ENCODE measurements at places on chromosomes 3 and 15. TPM values are rescaled to one million over a fixed set of nuclear protein-coding genes. Genes with fewer than 3 reads are reported as not detected.

Gene THAP10
- 1.7 TPM for total RNA-seq

Gene TSEN2
- 8.7 TPM for total RNA-seq

Gene LRRC49
- 8.8 TPM for total RNA-seq

Gene ADAMTS17
- 2.0 TPM for total RNA-seq

Gene CFAP161
- total RNA-seq = not detected

Gene PLAAT1
- 2.0 TPM for total RNA-seq

Gene UPK1B
- 179 TPM for total RNA-seq

Gene FAM81A
- total RNA-seq = 0.78 TPM

Gene CX3CR1
- total RNA-seq = not detected

Gene BCHE
- total RNA-seq = 0.92 TPM

Gene TUSC7
- not detected for total RNA-seq

Gene CFAP91
- total RNA-seq = not detected
